ENCODE measurements at places on chromosomes 1 and 21.

DNA sequence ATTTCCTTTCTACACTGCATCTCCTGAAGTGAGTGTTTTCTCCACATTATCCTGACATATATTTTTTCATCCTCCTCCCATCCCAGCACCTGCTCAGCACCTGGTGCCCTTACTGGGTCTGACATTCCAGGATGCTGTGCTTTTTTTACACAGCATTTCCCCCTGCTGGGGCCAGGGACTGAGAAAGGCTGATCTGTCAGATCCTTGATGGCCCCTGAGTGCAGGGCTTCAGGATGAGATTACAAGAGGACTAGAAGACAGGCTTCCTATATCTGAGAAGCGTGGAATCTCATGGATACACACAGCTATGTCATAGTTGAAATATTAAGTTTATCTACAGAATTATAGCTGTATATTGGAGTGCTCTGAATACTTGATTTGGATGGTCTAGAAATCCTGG is 24.4 kb downstream of the RCAN1 start:
- DNase-seq, result no peak

- DNase-seq, result no peak
Measured at GRCh38 chr1:240511789-240512188, 100.2 kb downstream of the GREM2 start.

DNA sequence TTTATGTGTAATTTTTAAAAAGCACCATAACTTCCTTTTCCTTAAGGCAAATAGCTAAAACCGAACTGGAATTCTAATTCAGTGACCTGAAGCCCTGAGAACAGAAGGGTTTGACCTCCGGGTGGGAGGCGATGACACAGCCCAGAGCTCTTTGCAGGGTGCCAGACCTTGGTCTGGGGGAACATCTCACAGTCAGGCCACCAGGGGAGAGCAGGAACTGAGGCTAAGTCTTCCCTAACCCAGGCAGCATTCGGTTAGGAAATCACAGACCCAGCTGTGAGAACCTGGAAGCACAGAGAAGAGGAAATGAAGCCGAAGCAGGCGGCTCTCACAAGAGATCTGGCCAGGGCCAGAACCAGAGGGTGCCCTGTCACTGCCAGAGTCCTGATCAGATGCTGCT is 444.8 kb downstream of the TTLL7 start:
- peak; percentile 50 for DNase-seq

DNA sequence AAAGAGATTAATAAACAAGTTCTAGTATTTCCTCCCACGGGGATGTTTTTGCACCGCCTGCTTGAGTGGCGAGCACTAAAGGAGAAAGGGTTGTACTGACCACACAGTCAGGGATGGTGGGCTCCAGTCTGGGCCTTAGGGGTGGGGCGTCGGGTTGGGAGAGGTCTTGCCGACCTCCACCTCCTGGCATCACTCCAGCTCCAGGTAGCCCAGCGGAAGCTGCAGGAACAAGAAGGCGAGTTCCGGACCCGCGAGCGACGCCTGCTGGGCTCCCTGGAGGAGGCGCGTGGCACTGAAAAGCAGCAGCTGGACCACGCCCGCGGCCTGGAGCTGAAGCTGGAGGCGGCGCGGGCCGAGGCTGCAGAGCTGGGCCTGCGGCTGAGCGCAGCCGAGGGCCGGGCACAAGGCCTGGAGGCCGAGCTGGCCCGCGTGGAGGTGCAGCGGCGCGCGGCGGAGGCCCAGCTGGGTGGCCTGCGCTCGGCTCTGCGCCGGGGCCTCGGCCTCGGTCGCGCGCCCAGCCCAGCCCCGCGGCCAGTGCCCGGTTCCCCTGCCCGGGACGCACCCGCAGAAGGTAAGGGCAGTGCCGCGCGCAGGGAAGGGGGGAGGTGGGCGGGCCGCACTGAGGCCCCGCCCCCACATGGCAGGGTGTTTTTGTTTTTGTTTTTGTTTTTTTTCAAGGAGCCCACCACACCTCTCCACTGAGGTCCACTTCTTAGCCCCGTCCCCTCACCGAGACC is 19.7 kb downstream of the MFAP2 start:
- no peak for DNase-seq

DNA sequence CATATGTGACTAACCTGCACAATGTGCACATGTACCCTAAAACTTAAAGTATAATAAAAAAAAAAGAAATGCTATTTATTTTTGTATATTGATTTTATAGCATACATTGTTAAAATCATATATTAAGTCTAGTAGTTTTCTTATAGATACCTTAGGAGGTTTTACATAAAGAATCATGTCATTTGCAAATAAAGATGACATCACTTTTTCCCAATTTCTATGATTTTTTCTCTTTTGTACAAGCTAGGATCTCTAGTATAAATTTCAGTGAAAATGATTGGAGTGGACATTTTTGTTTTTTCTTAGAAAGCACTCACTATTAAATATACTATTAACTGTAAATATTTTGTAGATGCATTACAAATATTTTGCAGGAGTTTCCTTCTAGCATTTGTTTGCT is 20.5 kb upstream of the NTMT2 start:
- no peak for DNase-seq

- DNase-seq, result no peak
Measured at GRCh38 chr1:183315991-183316758, 102.0 kb downstream of the NMNAT2 start.

GRCh38 chr21:36471254-36471723 is 8.6 kb downstream of the CLDN14 start:
- DNase-seq, result no peak

DNA sequence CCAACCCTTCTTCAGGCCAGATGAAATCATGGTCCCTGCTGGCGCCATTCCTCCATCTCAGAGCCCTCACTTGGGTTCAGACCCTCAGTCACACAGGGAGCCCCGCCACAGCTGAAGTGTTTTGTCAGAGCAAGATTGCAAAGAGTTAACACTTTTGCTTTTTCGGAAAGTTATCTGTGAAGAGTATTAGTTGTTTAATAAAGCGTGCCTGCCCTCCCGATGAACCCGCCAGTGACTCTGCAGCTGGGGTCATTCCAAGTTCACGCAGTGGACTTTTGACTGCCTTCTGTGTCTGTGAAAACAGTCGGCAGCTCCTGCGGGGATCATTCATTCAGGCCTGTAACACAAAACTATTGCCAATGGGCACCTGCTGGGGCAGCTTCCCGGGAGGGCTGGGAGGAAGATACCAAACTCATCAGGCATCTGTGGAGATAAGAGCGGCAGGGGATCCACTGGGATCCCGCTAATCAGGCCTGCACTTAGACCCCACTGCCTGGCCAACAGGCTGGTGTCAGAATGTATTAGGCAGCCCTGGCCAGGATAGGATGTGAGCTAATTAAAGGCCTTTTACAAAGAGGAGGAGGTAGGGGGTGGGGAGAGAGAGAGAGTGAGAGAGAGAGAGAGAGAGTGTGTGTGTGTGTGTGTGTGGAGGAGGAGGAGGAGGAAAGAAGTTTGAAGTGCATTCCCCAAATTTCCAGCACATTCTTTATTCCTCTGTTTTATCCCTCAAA is 184.5 kb downstream of the DHRS3 start:
- DNase-seq, result peak; percentile 20

DNA sequence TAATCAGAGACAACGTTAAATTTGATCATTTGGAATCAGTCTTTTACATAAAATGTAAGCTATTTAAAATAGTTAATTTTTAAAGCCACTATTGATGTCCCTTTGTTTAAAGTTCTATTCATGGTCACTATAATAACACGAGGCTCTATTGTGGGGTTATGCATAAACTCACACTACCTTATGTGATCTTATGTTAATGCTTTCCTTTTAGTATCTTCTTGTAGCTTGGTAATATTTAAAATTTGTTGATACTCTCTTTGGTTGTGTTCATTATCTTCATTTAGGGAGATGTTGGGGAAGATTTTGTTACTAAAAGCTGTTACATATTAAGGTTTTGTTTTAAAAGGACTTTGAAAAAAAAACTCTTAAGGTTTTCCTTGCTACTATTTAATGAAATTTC is 1.2 kb downstream of the B3GALT2 start:
- no peak for DNase-seq

DNA sequence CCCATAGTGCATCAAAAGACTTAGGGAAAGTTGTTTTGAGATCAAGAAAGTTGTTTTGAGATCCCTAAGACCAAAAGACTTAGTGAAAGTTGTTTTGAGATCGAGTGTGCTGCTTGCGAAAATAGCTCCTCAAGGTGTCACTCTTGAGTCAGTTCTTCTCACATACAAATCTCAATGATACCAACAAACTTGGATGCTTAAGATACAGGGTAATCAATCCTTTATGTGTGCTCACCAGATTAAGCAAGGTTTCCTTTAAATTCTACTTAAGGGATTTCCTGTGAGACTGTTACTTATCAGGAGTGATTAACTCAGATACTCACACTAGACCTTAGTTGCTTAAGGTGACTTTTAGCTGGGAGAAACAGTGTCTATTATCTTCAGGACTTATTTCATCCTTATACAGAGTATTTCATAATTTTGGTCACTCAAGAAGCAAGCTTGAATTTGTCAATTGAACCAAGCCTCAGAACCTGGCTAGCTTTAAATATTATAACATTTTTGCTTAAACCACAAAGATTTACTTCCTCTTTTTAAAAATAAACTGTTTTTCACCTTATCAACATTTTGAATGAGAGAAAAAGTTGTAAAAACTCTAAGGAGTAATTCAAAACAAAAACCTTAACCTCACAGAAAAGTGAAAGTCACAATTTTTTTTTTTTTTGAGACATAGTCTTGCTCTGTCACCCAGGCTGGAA is 8.0 kb upstream of the RLF start:
- peak; percentile 33 for DNase-seq

GRCh38 chr1:28326515-28326914 is 2.3 kb upstream of the MED18 start:
- no peak for DNase-seq

DNA sequence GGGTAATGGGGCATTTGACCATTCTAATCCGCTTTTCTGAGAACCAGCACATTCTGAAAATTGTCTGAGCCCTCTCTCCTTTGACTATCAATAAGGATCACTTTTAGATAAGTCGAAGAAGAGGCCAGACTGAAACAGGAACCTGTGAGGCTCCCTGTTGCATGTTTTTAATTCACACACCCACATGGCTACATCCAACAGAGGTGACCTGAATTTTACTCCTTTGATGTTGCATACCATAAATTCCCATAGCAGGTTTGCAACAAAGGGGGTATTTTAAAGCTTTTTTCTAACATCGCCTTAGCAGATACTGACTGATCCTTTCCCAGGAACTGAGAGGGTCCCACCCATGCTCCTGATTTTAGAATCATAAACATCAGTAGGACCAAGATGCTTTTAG is 450.8 kb downstream of the USP25 start:
- no peak for DNase-seq

DNA sequence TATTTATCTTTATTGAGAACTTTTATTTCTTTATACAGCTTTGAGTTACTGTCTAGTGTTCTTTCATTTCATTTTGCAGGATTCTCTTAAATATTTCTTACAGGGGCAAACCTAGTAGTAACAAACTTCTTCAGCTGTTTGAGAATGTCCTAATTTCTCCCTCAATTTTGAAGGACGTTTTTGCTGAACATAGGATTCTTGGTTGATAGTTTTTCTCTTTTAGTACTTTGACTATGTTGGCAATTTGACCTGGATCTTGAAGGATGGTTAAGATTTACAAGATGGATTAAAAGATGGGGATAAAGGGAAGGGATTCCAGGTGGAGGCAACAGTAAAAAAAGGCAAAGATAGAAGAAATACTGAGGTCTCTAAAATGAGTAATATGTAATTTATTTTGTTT is 38.9 kb downstream of the XPR1 start:
- no peak for DNase-seq

DNA sequence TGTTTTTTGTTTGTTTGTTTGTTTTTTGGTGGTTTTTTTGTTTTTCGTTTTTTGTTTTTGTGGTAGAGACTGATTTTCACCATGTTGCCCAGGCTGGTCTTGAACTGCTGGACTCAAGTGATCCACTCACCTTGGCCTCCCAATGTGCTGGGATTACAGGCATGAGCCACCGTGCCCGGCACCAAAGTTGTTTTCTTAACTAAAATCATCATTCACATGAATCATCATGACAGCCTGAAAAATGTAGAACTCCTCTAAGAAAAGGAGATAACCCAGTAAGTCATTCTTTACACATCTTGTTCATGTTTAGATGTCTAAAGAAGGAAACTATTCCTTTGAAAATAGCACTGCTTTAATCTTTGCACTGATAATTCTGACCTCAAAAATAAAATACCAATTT is 37.5 kb downstream of the DISP1 start:
- no peak for DNase-seq

DNA sequence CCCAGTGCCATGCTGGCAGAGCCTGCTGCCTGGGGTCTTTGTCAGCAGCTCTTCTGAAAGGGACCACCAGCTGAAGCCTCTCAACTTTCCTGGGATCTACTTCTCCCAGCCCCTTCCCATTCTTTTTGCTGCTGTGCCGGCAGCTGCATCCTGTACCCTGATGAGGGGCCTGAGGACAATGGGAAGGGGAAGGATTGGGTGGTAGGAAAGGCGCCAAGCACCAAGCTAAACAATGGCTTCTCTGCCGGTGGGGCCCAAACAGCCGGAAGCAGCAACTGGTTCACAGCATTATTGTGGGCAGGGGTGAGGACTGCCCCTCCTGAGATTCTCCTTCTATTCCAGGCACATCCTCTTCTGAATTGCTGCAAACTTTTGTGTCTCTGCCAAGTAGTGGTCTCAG is 5.0 kb upstream of the EFCAB14 start:
- no peak for DNase-seq

- no peak for DNase-seq
Measured at GRCh38 chr1:183178545-183178944, 7.5 kb upstream of the LAMC2 start.

DNA sequence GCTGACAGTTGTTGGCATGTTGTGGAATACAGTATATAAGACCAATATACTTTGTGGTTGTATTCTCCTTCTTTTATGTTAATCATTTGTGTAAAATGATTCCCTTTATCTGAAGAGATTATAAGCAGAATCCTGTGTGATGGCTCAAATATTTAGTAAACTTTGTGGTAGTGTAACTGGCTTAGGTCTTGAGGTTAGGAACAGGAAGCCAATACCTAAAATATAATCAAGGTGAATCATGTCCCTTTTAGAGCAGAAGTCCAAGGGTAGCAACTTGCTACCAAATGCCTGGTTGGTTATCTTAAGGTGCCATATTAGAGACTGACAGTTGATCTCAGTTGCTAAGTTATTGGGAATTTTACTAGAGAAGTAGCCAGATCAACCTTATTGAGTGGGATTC is 398.5 kb upstream of the ADAMTS5 start:
- no peak for DNase-seq

- DNase-seq, result no peak
Measured at GRCh38 chr1:232468249-232468648, 161.7 kb downstream of the SIPA1L2 start.

- DNase-seq, result no peak
Measured at GRCh38 chr1:208737161-208737560, 493.0 kb upstream of the PLXNA2 start.

DNA sequence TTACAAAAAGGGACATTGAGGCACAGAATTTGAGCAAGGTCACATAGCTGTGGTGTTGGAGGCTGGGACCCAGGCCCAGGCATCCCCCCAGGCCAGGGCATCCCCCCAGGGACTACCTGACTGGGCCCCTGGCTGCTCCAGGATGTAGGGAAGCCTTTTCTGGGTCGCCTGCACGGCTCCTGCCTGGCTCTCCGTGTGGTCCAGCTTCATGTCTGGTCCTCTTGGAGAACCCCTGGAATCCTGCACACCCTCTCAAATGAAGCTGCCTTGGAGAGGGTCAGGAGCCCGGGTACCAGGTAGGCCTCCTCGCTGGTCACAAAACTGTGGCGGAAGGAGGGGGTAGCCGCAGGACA is 919 bp upstream of the CELSR2 start:
- no peak for DNase-seq

Measured in SK-N-DZ (cell line).